ENCODE measurements at places on chromosomes 5 and 9.

DNA sequence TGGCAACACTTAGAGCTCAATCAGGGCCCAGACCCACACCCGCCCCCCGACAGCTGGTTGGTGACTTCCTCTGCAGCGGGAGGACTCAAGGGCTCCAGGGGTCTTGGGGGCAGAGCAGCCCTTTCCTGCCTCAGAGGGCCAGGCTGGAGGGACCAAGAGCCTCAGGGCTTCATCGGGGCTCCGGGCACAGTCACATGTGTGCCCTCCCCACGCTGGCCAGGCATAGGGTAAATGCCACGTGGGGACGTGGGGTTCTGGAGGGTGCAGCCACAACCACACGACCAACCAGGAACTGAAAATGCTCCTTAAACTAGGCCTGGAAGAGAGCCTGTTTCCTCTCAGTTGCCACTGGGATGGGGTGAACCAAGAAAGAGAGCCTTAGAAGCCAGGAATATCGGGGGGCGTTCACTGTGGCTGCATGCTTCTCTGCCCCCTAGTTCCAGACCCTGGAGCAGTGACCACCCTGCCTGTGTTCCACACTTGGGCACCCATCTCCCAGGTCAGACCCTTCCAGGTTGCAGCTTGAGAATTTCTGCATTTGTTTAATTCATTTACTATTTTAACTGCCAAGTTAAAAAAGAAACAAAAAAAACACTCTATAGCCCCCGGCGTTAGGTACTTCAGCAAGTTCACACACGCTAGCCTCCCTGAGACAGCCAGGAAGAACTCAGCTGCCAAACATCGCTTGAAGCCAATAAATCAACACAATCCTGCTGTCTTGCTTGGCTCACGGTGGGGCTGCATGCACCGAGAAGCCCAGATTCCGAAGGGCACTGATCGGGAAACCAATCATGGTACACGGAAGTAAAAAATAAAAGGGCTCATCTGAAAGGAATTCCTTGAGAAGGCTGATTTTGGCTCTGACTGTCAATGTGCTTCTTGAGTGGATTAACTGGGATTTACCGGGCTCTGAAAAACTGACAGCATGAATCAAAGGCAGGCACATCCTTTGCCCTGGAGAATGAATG, 56.1 kb upstream of the PHYKPL start:
- no peak for DNase-seq

- DNase-seq, result no peak
Observed at GRCh38 chr5:128424646-128425045, 113.4 kb downstream of the FBN2 start.

GRCh38 chr9:127116088-127116726, 6.2 kb downstream of the ANGPTL2 start:
- DNase-seq, result no peak

GRCh38 chr5:124056991-124057723, 545.2 kb downstream of the CSNK1G3 start:
- DNase-seq, result no peak

DNA sequence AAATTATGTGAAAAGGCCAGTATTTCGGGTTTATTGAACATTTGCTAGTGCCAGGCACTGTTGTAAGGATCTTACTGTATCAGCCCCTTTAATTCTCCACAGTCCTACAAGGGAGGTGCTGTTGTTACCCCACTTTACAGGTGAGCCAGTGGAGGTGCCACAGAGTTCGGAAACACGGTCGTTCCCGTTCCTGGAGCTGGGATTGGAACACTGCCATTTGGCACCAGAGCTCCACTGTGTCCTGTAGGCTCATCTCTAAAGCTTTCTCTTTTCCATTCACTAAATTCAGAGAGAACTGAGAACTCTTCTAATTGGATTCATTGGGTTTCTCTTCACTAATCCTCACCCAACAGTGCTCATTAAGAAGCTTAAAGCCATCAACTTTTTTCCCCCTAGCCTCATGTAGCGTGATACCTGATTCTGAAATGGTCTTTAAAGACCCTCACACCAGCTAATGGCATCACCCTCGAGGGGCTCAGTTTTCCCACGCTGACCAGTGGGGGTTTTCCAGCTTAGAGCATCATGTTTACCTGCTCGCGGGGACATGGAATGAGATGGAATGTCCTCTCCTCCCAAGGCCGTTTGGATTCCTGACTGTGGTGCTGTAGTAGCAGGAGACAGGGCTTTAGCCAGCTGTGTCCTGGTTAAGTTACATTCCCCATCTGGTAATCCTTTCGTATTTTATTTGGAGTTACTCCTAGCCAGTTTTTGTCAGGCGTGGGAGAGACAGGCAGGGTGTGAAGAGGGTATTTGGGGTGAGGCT, 5.8 kb downstream of the ERGIC1 start:
- DNase-seq, result no peak
